Stimulated activated CD4-positive, alpha-beta T cell treated with anti-CD3 and anti-CD28 coated beads, Interleukin-15, amount 100 ng/mL, for 1 hour (primary cell): ENCODE measurements at places on chromosomes 12 and 14.

- DNase-seq: no peak
Observed at GRCh38 chr12:45329238-45329637, 113.3 kb downstream of the ANO6 start.

DNA sequence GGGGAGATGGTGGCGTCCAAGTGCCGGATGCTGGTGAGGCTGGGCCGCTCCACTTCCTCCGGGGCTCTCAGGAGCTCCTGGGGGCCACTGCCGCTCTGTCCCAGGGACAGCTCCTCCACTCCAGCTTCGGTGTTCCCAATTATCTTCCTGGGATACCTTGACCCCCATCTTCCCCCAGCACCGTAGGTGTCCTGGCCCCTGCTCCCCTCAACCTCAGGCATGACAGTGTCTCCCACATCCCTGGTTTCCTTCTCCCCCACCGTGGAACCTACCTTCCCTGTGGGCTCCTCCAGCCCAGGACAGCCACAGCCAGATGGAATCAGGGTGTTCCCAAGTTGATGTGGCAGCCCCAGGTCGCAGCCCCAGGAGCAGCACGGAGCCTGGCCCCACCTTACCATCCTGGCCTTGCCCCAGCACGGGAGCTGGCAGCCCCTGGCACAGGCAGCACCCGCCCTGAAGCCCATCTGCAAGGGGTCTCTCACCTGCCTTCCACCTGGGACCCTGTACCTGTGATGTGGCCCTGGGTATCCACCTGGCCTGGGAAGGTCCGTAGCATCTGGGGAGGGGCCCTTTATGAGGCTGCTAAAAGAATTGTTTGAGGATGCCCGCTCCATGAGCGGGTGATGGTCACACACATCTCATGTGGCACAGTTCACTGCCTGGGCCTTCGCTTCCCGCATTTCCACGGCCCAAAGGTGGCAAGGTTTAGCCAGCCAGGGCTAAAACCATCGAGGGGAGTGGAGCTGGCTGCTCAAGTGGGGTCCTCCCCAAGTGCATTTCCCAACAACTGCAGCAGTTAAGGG is 4.1 kb downstream of the TMEM121 start:
- DNase-seq: no peak

DNA sequence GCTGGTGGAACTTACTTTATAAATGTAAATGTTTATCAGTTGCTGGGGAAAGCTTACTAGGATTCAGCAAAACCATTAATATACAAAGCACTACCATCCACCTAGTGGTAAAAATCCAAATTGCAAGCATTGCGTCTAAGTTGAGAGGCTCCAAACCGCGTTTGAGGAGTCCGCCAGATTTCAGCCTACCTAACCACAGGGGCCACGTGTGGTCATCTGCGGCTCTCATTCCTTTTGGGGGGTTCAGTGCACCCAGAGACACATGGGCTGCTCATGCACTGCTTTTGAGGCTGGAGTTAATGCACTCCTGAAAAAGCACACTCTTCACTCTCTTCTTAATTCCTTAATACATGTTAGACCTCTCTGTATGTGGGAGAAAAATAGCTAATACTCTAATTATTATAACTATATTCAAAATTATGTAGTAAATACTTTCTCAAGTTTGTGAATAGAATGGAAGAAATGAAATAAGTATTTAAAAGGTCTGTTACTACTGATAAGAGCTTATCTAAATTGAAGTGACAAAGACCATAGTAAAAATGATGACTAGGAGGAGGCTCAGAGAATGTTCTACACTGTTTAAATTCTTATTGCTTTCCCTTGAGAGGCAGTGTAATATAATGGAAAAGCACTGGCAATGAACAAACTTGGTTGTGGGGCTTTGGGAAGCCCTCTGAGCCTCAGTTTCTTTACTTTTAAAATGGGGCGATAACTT is 41.4 kb upstream of the MANSC4 start:
- DNase-seq: peak; percentile 6

GRCh38 chr14:36582011-36582873 is at the start of gene NKX2-8:
TSS of gene NKX2-8 (minus strand) at chr14:36582614. CDS start at chr14:36582389, 225 bp downstream.
- no peak for DNase-seq

DNA sequence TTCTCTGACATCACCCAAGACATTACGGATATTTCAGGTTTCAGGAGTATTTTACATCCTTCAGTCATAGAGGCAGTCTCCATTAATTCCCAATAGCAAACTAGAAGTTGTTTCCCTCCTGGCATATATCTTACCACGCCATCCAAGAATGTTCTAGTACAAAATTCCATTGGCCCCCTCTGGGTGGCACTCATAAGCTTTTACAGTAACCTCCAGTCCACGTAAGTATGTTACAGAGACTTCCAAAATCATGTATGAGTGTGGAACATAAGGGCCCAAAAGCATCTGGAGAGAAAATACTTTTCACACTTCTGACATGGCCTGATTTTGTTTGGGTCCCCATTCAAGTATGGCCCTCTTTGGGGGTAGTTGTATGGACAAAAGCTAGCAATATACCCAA is 58.1 kb upstream of the DHRS4 start:
- no peak for DNase-seq
